ENCODE measurements at places on chromosomes 1 and 21. TPM values are rescaled to one million over a fixed set of nuclear protein-coding genes. Genes with fewer than 3 reads are reported as not detected.

DNA sequence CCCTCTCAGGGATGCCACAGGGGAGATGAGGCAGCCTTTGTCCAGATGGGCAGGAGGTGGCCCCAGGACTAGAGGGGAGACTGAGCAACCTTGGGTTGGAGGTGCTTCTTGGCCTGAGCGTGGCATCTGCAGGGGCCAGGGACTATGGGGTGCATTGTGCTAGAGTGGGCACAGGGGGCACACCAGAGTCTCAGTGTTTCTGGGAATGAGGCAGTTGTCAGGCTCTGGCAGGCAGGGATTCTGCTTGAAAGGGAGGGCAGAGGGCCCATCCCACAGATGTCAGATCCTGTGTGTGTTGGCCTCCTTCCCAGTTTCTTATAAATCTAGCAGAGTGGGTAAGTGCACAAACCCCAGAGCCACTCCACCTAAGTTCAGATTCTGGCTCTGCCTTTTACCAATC lies 13.7 kb downstream of the LGR6 start:
- no peak for DNase-seq

DNA sequence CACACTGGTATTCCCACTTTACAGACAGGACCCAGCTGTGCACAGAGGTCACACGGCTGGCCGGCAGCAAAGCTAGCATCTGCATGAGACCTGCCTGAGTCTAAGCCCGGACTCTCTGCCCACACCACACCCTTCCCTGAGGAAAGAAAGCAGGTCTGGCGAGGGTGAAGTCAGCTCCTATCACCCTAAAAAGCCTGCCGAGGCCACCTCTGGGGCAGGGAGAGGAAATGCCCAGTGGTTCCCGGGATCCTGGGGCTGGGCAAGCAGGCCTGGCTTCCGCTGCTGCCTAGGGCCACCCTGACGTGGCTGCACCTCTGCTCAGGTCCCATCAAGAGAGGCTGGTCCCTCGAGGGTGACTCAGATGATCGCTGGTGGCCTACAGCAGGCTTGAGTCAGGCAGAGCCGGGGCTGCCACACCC lies 42.2 kb downstream of the RAP1GAP start:
- DNase-seq = no peak

Gene PTGFRN
- total RNA-seq = 83.1 TPM

- DNase-seq = no peak
Observed at GRCh38 chr1:59310549-59311250, 13.8 kb downstream of the FGGY start.

Gene LCE2C
- 1,224 TPM for total RNA-seq

DNA sequence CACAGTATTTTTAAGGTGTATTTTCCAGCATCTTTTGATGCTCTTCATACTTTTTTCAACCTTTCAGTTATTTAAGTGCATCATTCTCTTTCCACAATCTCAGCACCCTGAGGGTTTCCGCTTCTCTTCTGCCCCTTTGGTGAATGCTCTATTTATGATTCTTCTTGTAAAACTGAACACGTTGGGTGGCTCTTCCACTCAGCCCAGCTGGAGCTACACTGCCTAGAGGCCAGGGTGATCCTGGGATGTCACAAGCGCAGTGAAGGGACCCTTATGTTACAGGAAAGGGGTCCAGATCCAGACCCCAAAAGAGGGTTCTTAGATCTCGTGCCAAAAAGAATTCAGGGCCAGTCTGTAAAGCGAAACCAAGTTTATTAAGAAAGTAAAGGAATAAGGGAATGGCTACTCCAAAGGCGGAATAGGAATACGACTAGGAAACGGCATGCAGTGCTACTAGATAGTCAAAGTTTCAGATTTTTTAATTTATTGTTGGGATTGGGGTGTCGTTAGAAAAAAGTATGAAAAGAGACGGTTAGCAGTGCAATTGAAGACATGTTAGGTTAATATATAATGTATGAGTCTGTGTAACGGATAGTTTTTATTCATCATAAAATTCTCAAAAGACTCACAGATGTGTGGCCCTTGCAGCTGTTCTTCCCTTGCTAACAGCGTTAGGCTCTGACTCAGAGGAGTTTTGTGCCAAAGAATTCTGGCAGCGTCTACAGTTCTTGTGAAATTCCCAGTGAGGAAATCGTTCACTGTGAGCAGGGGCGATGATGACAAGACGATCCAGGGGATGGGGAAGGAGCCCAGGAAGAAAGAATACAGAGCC lies 14.4 kb upstream of the ERVH48-1 start:
- DNase-seq = peak; percentile 95
